ENCODE measurements at places on chromosomes 11 and 22. TPM values are rescaled to one million over a fixed set of nuclear protein-coding genes. Genes with fewer than 3 reads are reported as not detected.

The BRSK2 gene
- 4.7 TPM for total RNA-seq

The C11orf87 gene
- total RNA-seq: 0.13 TPM

The TMPRSS6 gene
- 43.3 TPM for total RNA-seq

The KREMEN1 gene
- 10.5 TPM for total RNA-seq

The NF2 gene
- total RNA-seq: 30.7 TPM

The MISFA gene
- total RNA-seq: 1.8 TPM

The RIC3 gene
- total RNA-seq: 2.8 TPM

The CACNA1I gene
- total RNA-seq: 0.17 TPM

The TIGD3 gene
- 1.8 TPM for total RNA-seq

The KRTAP5-2 gene
- total RNA-seq: not detected

The CDC42EP2 gene
- 19.5 TPM for total RNA-seq

The KCNK4 gene
- total RNA-seq: not detected

The CCDC157 gene
- 4.1 TPM for total RNA-seq

GRCh38 chr11:65305501-65306268 is 9.0 kb upstream of the CDC42EP2 start:
- H3K27ac ChIP-seq: peak overlapping the region; percentile 92
- H3K4me1 ChIP-seq: peaks cover 66% of the 10 kb centered on the region
- H3K36me3 ChIP-seq: no peaks in the 10 kb centered on the region
- no peak overlapping the region for H3K4me3 ChIP-seq

GRCh38 chr11:73155102-73155501 is 13.0 kb upstream of the FCHSD2 start:
- H3K36me3 ChIP-seq: no peaks in the 10 kb centered on the region
- no peaks in the 10 kb centered on the region for H3K27me3 ChIP-seq
- H3K27ac ChIP-seq: no peak overlapping the region
- DNase-seq: no peak
- no peak overlapping the region for H3K4me3 ChIP-seq

GRCh38 chr11:35282221-35282882 is 137.0 kb downstream of the SLC1A2 start:
- H3K36me3 ChIP-seq: no peaks in the 10 kb centered on the region
- no peak overlapping the region for H3K4me3 ChIP-seq
- DNase-seq: peak; percentile 26
- H3K27ac ChIP-seq: peak overlapping the region; percentile 32

DNA sequence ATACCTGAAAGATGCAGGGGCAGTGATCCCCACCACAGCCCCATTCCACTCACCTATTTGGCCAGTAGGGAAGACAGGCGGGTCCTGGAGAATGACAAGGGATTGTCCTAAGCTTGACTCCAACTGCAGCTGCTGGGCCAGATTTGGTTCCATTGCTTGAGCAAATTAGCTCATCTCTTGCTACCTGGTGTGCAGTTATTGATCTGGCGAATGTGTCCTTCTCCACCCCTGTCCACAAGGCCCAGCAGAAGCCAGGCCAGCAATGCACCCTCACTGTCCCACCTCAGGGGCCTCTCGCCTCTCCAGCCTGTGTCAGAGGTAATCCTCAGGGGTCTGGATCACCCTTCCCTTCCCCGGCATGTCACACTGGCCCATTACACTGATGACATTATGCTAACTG is 23.3 kb downstream of the TSPAN32 start:
- no peak overlapping the region for H3K27ac ChIP-seq
- no peaks in the 10 kb centered on the region for H3K36me3 ChIP-seq
- H3K27me3 ChIP-seq: no peaks in the 10 kb centered on the region
- H3K4me3 ChIP-seq: no peak overlapping the region

DNA sequence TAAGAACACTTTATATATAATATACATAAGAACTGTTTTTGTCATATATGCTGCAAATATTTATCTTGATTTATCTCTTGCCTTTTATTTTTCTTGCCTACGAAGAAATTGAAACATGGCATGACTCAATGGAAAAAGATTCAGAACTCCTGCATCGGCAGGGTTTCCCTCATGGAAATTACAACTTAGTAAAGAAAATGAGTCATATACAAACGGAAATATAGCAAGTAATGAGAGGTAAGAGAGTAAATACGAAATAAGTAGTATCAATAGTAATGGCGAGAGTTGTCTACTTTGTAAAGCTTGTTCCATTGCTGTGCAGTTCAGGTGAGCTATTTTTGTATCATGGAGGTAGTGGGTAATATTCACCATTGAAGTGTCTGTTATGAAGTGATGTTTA is 350.4 kb downstream of the DDX10 start:
- no peaks in the 10 kb centered on the region for H3K36me3 ChIP-seq
- H3K27me3 ChIP-seq: no peaks in the 10 kb centered on the region
- DNase-seq: no peak
- no peak overlapping the region for H3K4me3 ChIP-seq
- no peak overlapping the region for H3K27ac ChIP-seq
- H3K4me1 ChIP-seq: no peaks in the 10 kb centered on the region

DNA sequence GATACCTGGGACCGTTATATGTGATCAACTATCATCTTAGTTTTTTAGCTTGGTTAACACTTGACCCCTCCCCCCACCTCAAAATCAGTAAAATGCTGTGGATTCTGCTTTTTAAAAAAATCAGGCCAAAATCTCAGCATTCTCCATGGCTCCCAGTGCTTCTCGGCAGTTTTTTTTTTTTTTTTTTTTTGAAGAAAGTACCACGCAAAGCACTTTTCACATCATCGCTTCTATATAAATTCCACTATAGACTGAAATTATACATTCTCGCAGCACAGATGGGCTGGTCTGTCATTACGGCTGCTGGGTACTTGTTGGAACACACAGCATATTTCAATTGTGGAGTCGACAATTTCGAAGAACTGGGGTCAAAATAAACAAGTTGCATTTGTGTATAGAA is 67.7 kb upstream of the PPARA start:
- no peak overlapping the region for H3K4me3 ChIP-seq
- H3K27me3 ChIP-seq: no peaks in the 10 kb centered on the region
- H3K27ac ChIP-seq: no peak overlapping the region
- no peaks in the 10 kb centered on the region for H3K36me3 ChIP-seq

GRCh38 chr22:36385491-36386350 is 2.0 kb downstream of the MYH9 start:
- H3K27ac ChIP-seq: peak overlapping the region; percentile 87
- peak overlapping the region; percentile 50 for H3K4me3 ChIP-seq
- peaks cover 15% of the 10 kb centered on the region for H3K4me1 ChIP-seq
- no peaks in the 10 kb centered on the region for H3K36me3 ChIP-seq
- H3K27me3 ChIP-seq: no peaks in the 10 kb centered on the region

DNA sequence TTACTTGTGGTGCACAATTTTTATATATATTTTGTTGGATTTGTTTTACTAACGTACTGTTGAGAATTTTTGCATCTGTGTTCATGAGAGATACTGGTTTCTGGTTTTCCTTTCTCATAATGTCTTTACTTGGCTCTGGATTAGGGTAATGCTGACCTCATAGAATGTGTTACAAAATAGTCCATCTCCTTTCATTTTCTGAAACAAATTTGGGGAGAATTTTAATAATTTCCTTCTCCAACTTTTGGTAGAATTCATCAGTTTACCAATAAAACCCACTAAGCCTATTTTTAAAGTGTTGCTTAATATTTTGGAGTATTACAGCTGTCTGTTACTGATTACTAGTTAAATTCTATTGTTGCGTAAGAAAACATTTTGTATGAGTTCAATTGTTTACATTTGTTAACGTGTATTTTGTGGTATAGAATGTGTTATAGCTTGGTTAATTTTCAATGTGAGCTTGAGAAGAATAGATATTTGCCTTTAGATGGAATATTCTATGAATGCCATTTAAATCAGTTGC is 11.5 kb downstream of the TRIM22 start:
- H3K4me1 ChIP-seq: no peaks in the 10 kb centered on the region
- no peak overlapping the region for H3K27ac ChIP-seq
- no peaks in the 10 kb centered on the region for H3K27me3 ChIP-seq
- DNase-seq: no peak

- peaks cover 19% of the 10 kb centered on the region for H3K27me3 ChIP-seq
- no peak for DNase-seq
- no peak overlapping the region for H3K4me3 ChIP-seq
- H3K27ac ChIP-seq: no peak overlapping the region
- no peaks in the 10 kb centered on the region for H3K4me1 ChIP-seq
- no peaks in the 10 kb centered on the region for H3K36me3 ChIP-seq
These were observed 23.9 kb downstream of the MRGPRX4 start for GRCh38 chr11:18196532-18196931.

- H3K36me3 ChIP-seq: no peaks in the 10 kb centered on the region
- H3K4me3 ChIP-seq: no peak overlapping the region
- DNase-seq: no peak
- no peaks in the 10 kb centered on the region for H3K27me3 ChIP-seq
- no peaks in the 10 kb centered on the region for H3K4me1 ChIP-seq
These were observed 51.5 kb downstream of the RTL6 start for GRCh38 chr22:44446483-44446882.

DNA sequence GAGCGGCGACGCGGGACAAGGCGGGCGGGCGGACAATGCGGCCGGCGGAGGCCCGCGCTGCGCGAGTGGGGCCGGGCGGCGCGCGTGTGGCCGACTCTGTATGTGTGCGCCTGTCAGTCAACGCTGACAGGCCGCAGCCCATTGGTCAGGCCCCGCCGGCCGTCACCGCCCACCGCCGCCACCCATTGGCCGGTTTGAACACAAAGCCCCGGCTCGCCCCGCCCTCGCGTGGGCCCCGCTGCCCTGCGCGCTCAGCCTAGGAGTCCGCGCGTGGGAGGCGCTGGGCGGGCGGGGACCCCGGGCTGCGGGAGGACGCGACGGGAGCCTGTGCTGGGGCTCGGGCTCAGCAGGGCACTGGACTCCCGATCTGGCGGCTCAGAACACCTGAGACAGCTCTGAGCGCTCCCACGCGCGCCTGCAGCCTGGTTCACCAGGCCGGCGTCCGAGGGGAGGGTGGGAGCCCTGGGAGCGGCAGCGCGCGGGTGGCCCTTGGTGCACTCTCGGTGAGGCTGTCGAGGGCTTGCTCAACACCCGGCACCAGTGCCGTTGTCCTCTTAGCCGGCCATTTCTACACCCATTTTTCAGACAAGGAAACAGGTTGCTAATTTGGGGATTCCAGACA is at the start of gene SUN2:
Gene SUN2, minus strand, starts transcription at position 88 of the 622 bp plus-strand sequence. CDS start 3,370 bp downstream, outside the sequence.
- H3K27ac ChIP-seq: peak within 1 kb of the TSS; percentile 99
- no peaks in the 10 kb centered on the region for H3K27me3 ChIP-seq
- H3K4me3 ChIP-seq: peak within 1 kb of the TSS; percentile 91
- DNase-seq: peak; percentile 95
- H3K36me3 ChIP-seq: no peaks in the 10 kb centered on the region

DNA sequence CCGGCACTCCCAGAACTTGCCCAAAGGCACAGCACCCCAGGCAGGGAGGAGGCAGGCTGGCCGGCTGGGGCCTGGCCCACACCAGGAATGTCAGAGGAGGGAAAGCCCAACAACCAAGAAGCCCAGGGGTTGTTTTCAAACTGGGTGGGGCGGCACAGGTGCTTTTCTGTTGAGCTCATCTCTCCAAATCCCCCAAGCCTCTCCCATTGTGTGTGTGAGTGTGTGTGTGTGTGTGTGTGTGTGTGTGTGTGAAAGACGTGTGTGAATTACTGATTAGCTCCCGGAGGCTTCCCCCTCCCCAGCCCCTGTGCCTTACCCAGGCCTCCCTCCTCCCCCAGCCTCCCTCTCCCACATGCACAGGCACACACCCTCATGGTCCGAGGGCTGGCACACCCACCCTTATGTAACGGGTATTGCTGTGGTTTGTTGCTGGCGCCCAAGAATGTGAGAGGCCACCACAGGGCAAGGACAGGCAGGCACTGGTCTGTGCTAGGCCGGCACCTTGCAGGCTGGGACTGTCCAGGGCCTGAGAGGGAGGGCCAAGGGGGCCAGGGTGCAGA is 15.9 kb downstream of the TRIM29 start:
- no peaks in the 10 kb centered on the region for H3K27me3 ChIP-seq
- peak; percentile 54 for DNase-seq
- H3K4me1 ChIP-seq: peaks cover 8% of the 10 kb centered on the region

GRCh38 chr11:69416143-69416515 is 65.3 kb upstream of the LINC01488 start:
- no peak overlapping the region for H3K4me3 ChIP-seq
- no peaks in the 10 kb centered on the region for H3K36me3 ChIP-seq
- H3K4me1 ChIP-seq: peaks cover 27% of the 10 kb centered on the region

DNA sequence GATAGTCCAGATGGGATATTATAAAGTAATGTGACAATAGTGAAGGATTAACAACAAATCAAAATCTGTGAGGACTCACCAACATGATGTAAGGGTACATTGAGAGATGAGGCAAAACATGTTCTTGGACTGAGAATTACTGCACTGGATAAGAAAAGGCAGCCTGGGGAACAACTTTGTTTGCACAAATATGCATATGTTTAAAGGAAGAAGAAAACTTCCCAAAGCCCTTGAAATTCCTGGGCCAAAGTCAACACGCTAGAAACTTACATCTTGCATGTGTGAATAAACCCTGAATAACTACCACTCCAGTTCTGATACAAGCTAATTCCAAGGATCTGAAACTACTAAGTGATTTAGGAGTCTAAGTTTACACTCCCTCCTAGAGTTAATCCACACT is 1.1 kb downstream of the OR52A5 start:
- no peak overlapping the region for H3K27ac ChIP-seq
- no peak overlapping the region for H3K4me3 ChIP-seq
- no peaks in the 10 kb centered on the region for H3K36me3 ChIP-seq
- H3K4me1 ChIP-seq: no peaks in the 10 kb centered on the region
- no peak for DNase-seq
- no peaks in the 10 kb centered on the region for H3K27me3 ChIP-seq

DNA sequence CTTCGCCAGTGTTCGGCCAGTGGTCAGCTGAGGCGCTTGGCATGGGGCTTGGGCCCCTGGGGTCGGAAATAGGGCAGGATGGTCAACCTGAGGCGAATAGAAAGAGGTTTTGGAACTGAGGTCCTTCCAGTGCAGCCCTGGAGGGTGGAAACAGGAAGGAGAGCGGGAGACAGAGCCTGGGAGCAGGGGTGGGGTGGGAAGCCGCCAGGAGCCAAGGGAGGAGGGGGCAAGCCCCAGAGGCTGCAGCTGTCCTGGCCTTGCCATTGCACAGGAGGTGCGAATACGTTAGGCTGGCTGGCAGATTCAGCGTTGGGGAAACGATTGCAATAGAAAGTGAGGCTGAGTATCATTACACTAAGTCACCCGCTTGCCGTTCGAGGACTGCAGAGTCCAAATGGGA is 13.9 kb upstream of the KCTD17 start:
- H3K4me3 ChIP-seq: no peak overlapping the region
- H3K27me3 ChIP-seq: no peaks in the 10 kb centered on the region
- no peak for DNase-seq
- peaks cover 22% of the 10 kb centered on the region for H3K4me1 ChIP-seq
- no peak overlapping the region for H3K27ac ChIP-seq

- no peak for DNase-seq
- peak overlapping the region; percentile 10 for H3K27ac ChIP-seq
- peaks cover 10% of the 10 kb centered on the region for H3K4me1 ChIP-seq
- no peaks in the 10 kb centered on the region for H3K36me3 ChIP-seq
- H3K27me3 ChIP-seq: no peaks in the 10 kb centered on the region
These were observed 165.0 kb upstream of the TRPC6 start for GRCh38 chr11:101748572-101749344.

GRCh38 chr11:112237451-112237850 is 11.2 kb downstream of the PTS start:
- no peak overlapping the region for H3K27ac ChIP-seq
- H3K27me3 ChIP-seq: no peaks in the 10 kb centered on the region
- DNase-seq: no peak
- H3K4me3 ChIP-seq: no peak overlapping the region

GRCh38 chr11:66346476-66347424 is 679 bp downstream of the B4GAT1 start:
- H3K4me3 ChIP-seq: peak overlapping the region; percentile 62
- H3K27me3 ChIP-seq: no peaks in the 10 kb centered on the region
- peaks cover 39% of the 10 kb centered on the region for H3K4me1 ChIP-seq

- DNase-seq: no peak
- no peaks in the 10 kb centered on the region for H3K27me3 ChIP-seq
- no peaks in the 10 kb centered on the region for H3K4me1 ChIP-seq
- H3K4me3 ChIP-seq: no peak overlapping the region
- H3K27ac ChIP-seq: no peak overlapping the region
These were observed 582.6 kb downstream of the TBC1D22A start for GRCh38 chr22:47345025-47345424.

All from hepatocyte (in vitro differentiated cells).